ENCODE measurements at places on chromosomes 13 and 19. TPM values are rescaled to one million over a fixed set of nuclear protein-coding genes. Genes with fewer than 3 reads are reported as not detected.

GPR18 gene
- not detected for total RNA-seq

DNA sequence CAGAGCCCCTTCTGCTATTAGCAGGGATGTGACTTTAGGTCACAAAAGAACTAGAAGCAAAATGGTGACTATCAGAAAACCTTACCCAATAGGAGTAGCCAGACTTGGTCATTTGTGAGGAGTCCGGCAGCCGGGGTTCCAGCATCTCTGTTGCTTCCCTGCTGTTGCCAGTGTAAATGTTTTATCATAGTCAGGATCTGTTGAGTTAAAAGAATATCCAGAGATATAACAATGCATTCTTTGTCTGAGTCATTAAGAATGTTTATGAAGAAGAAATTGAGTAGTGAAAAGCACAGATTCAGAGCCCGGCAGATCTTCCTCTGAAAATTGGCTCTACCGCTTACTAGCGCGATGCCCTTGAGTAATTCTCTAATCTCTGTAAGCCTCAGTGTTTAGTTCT lies 84.2 kb downstream of the COL4A2 start:
- DNase-seq, result no peak

GRCh38 chr13:51928231-51928630 lies 66.5 kb downstream of the CCDC70 start:
- DNase-seq, result no peak

CAPS gene
- total RNA-seq, result 13.9 TPM

SAMD1 gene
- total RNA-seq, result 42.7 TPM

- DNase-seq, result no peak
Observed at GRCh38 chr13:78816154-78816553, 157.2 kb upstream of the OBI1 start.

DNA sequence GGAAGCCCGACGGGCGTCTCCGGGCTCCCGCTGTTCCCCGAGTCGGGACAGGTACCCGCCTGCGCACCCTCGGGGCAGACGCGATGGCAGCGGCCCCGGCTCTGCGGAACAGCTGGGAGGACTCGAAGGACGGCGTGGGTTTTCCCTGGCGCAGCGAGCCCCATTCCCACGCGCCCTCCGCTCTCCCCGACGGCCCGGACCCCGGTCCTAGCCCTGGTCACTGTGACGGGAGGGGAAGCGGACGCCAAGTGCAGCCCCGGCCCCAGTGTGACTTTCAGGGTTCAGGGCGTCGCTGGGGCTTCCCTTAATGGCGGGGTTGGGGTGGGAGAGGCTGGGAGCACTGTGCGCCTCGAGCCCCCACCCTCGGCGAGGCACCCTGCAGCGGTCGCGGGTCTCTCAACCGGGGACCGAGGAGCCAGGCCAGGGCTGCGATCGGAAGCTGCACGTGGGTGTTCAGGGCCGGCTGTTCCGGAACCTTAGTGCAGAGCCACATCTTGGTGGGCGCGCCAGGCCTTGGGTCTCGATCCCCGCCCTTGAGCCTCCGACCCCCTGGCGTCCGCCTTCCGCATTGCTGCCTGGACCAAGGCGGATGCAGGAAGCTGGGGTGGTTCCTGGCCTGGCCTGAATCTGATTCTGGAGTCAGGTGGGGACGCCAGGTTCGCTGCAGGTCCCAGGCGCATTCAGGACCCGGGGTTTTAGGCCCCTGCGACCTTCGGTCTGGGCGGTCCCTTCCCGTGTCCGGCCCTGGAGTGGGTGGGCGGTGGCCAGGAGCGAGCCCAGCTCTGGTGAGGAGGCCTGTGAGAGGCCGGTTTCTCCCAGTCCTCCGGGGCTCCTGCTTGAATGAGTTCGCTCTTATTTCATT lies 3.5 kb downstream of the LGALS7B start:
- no peak for DNase-seq

All from type B pancreatic cell (in vitro differentiated cells).